ENCODE measurements at places on chromosomes 2 and 18. TPM values are rescaled to one million over a fixed set of nuclear protein-coding genes. Genes with fewer than 3 reads are reported as not detected.

ANKRD30BL gene
- total RNA-seq: not detected

UGT1A1 gene
- total RNA-seq: not detected

RAB27B gene
- 2.5 TPM for total RNA-seq

DNA sequence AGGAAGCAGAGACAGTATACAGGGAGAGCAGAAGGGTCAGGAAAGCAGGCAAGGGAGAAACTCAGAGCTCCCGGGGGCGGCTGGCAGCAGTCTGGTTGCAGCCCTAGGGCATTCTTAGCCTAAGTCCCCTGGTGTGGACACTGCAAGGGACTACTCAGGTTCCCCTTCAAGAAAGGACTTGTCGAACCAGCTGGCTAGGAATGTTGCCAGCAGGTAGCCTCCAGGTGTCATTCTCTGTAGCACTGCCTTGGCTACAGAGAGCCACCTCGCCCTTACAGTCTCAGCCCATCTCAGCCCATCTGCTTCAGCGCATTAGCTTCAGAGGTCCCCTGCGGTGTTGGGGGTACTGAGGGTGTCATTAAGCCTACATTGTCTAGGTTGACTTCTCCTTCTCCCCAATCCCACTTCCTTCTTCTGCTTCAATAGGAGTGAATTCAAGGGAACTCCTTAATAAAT, 11.3 kb upstream of the TMSB10 start:
- no peak for DNase-seq

ALPP gene
- total RNA-seq: not detected

DNA sequence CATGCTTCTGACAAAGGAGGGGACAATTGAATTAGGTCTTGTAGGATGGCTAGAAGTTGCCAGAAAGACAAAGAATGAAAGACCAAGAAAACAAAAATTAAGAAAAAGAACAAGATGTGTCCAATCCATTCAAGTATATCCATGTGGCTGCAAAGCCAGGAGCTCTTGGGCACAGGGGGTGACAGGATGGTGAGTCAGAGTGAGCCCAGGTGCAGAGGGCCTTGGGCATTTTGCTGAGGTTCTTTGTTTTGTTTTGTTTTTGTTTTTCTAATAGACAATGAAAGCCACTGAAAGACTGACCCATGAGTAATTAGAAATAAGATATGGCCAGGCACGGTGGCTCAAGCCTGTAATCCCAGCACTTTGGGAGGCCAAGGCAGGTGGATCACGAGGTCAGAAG, 104.6 kb upstream of the KLHL29 start:
- peak; percentile 39 for DNase-seq

GRCh38 chr18:57461652-57462269, 26.6 kb downstream of the ONECUT2 start:
- peak; percentile 81 for DNase-seq

SCN3A gene
- 1.2 TPM for total RNA-seq

Data from esophagus muscularis mucosa (tissue), 4 donors.